ENCODE measurements at places on chromosomes 5 and 9.
A peak's percentile ranks its signal among the peaks of the same experiment; 100 is the strongest.

- DNase-seq = no peak
Observed at GRCh38 chr5:52784737-52785136, 3.0 kb upstream of the ITGA1 start.

GRCh38 chr9:87883990-87884389, 1.3 kb downstream of the SPATA31E1 start:
- no peak for DNase-seq

- no peak for DNase-seq
Observed at GRCh38 chr5:177361418-177362291, 3.9 kb downstream of the RGS14 start.

DNA sequence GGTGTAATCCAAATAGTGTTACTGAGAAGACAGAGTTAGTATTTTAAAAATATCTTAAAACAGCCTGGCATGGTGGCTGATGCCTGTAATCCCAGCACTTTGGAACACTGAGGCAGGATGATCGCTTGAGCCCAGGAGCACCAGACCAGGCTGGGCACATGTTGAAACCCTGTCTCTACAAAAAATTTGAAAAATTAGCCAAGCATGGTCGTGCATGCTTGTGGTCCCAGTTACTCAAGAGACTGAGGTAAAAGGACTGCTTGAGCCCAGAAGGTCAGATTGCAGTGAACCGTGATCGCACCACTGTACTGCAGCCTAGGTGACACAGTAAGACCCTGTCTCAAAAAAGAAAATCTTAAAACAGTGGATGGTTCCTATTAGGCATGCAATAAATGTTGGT, 12.4 kb downstream of the IFNA1 start:
- DNase-seq = no peak

DNA sequence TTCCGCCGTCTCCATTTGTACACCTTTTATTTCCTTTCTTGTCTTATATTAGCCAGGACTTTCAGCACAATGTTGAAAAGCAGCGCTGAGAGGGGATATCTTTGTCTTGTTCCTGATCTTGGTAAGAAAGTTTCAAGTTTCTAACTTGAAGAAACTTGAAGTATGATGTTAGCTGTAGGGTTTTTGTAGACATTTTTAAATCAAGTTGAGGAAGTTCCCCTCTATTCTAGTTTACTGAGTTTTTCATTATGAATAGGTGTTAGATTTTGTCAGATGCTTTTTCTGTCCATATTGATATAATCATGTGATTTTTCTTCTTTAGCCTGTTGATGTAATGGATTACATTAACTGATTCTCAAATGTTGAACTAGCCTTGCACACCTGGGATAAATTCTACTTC, 425.7 kb downstream of the PIK3R1 start:
- no peak for DNase-seq

DNA sequence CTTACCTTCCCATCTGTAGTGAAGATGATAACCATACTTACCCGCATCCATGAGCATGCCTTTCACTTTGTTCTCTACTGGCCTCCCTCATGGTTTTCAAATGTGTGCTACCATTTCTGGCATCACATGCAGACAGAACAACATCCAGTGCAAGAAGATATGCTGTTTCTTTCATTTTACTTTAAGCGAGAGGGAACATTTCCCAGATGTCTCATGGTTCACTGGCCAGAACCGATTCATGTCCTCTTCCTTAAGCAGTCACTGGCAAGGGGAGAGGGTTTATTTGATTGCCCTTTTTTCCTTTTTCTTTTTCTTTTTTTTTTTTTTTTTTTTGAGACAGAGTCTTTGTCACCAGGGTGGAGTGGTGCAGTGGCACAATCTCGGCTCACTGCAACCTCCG, 37.7 kb downstream of the ARRDC3 start:
- DNase-seq = no peak

- peak; percentile 64 for DNase-seq
Observed at GRCh38 chr9:137067860-137068538, 2.4 kb downstream of the SAPCD2 start.

- DNase-seq = no peak
Observed at GRCh38 chr5:62144401-62145022, 161.5 kb upstream of the KIF2A start.

GRCh38 chr5:137441476-137441875, 57.6 kb downstream of the SPOCK1 start:
- DNase-seq = no peak

- no peak for DNase-seq
Observed at GRCh38 chr5:80043187-80043586, 8.0 kb downstream of the THBS4 start.

GRCh38 chr9:124259158-124259808, 1.5 kb downstream of the NEK6 start:
- DNase-seq = peak; percentile 22

DNA sequence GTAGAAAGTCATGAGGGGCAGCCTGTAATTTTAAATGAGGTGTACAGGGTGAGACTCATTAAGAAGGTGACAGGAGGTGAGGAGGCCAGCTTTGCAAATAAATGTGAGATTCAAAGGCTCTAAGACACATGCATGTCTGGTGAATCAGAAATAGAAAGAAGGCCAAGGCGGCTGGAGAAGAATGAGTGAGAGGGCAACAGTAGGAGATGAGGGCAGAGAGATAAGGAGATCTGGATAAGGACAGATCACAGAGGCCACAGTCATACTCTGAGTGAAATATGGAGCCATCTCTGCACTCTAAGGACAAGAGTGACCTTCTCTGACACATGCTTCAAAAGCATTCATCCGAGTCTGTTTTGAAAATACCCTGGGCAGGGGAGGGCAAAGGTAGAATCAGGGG, 90.7 kb downstream of the RAD23B start:
- DNase-seq = no peak

DNA sequence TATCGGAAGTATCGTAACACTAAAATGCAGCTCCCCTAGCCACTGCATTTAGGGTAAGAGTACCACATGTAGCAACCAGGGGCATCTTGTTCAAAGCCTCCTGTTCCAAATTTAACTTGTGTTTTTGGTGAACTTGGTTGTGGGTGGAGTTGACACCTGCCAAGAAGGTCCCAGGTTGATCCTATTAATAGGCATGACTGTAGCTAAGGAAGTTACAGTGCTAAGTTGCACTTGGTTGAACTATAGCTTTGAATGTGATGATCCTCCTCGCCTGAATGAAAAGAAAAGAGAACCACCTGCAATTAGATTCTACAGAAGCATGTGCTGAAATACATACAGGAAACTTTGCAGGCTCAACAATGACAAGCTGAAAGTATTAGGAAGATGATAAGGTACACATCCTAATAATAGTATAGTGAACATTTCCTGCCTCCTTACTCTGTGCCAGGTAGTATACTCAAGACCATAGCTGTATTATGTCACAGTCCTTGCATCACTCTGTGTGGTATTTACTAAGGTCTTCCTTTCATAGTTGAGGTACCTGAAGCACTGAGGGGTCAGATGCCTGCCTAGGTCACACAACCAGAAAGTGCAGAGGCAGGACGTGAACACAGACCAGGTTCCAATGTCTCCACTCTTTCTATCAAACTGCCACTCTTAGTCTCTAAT, 64.5 kb upstream of the PIP5K1B start:
- DNase-seq = no peak

- no peak for DNase-seq
Observed at GRCh38 chr5:138905541-138905940, 30.4 kb upstream of the LRRTM2 start.

DNA sequence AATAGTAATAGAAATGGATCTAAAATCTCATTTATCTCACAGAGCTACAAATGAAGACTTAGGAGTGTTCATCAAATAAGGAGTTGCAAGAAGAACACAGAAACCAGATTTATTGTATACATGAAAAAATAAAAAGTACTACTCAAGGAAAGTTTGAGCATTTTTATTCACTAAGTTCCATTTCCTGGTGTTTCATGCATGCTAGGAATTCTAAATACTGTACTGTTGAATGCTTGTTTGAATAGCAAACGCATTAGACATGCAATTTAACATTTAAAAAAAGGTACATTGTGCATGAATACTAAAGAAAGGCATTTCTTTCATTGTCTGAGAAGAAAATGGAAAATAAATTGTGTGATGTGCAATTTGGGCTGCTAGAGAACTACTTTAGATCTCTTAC, 52.1 kb downstream of the C6 start:
- no peak for DNase-seq

GRCh38 chr9:37406603-37407401, 15.7 kb upstream of the GRHPR start:
- DNase-seq = no peak

GRCh38 chr5:145859897-145860296, 12.9 kb downstream of the GRXCR2 start:
- no peak for DNase-seq

DNA sequence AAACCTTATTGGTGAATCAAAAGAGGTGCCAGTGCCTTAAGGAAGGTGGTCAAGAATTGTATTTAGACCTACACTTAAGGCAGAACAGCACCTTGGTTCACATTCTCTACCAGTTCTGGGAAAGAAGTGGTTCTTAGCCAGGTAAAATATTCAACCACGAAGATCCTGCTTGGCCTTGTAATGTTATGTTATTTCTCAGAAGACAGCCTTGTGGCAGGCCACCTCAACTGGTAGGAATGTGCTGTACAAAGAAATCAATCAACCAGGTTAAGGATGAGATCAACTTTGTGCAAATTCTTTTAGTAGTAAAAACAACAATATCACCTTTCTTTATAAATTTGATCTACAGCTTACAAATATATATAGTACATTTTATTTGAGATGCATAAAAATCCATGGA, 246.8 kb downstream of the ARRDC3 start:
- DNase-seq = no peak

DNA sequence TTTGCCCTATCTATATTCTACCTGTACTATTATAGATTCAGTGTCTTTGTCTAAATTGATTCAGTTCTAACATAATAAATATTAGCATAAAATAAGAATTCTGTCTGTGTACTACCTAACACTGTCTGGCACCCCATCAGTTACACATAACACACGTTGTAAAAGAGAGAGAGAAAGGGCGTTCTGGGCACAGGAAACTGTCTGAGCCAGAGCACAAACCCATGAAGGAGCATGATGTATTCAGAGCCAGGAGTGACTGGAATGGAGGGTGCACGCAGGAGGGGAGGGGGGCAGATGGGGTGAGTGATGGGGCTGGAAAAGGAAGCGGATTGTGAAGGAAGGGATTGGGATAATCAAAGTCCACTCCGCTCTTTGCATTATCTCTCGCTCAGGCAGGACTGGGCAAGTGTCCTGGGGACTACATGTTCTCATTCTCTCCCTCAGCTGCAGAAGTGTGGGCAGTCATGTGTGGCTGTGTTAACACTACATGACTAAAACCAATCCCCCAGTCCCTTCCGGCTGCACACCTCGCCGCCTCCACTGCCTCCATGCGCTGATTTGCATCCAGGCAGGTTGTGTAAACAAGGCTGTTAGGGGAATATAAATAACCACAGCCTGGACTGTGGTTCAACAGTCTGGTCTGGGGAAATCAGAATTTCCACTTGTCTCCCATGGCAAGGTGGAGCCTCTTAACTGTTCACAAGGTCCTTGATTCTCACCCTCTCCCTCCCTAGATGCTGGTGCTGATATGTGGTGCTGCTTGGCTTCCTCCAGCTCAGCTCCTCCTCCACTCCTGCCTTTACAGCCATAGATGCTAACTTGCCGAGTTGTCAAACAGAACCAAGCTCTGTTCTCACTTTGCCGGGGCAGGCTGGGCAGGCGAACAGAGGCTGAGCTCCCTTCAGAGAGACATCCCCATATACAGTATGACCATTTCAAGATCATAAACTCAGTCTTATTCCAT, 367.5 kb upstream of the BRINP1 start:
- DNase-seq = no peak

DNA sequence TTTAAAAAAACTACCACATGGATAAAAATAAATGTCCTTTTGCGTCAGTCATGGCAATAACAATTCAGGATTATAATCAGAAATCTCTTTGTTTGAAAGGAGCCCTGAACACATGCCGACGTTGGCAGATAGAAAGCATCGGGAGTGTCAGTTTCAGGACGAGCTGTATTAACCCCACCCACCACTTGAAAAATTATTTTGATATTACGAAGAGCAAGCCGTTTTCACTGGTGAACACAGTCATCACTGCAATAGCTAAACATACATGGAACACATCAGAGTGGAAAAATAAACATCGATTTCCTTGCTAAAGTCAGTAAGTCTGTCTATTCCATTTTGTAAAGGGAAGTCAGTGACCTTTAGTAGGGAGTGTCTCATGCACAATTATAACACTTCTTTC, 266.4 kb upstream of the FBXL7 start:
- no peak for DNase-seq

DNA sequence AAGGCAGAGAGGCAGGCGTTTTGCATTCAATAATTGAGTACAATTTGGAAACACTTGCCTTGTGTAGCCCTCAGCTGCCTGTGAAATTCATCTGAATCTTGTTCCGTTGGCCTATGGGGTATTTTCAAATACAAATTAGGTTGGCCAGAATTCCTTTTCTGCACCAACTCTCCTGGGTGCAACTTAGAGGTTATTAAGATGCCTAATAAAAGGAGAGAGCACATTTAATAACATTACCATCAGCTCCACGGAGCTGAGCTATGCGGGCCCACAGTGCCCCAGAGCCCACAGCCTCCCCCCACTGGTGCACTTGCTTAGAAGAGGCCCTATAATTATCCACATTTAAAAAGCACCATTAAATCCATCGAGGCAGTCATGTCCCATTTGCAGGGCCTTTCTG, 367.6 kb upstream of the CLINT1 start:
- DNase-seq = no peak

DNA sequence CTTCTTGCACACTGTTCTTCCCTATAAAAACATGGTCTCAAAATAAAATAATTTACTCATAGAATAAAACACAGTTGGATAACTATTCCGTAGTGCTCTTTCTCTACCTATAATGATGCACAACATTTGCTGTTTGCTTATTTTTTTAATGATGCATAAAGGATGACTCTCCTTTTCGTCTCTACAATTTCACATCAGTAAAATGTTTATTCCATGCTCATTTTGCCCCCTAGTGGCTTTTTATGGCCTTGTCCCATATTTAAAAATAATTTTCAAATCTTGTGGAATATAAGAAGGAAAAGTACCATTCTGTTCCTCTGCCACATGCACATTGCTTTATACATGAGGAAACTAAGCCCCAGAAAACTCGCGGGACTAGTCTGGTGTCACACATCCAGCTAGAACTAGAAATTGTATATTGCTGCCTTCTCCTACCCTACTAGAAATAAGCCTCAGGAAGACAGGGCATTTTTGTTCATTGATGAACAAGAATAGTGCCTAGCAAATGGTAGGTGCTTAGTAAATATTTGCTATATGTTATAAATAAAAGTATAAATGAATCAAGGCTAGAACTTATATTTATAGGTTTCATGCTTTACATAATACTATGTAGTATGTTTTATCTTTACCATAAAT, 12.7 kb downstream of the KCTD16 start:
- DNase-seq = peak; percentile 48

DNA sequence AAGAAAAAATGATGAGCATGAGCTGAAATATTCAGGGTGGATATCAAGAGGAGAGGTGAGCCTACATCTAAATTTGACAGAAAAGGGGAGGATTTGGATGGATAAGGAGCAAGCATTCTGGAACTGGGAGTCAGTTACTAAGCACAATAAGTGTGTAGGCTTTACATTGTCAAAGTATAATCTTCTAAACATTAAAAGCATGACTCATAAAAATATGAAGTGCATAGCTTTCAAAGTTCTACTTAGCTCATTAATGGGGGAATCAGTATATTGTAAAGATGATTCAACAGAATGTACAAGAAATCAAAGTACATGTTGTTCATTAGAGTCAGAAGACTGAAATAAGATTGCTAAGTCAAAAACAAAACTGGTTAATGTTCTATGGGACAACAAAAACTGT, 248.0 kb upstream of the GAS1 start:
- no peak for DNase-seq
